ENCODE measurements at places on chromosomes 2 and 18.

DNA sequence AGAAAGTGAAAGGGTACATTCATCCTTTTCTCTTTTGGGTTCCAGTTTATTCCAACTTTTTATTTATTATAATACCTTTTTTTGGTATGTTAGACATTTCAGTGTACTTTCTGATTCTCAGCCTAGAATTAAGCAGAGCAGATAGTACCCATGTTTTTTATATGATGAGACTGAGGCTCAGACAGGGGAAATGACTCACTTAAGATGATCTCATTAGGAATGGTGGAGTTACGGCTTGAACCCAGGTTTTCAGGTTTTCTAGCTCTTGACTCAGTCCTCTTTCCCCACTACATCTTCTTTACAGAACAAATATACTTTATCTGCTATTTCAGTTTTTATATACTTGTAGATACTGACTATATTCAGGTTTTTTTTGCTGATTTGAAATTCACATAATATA is 51.7 kb upstream of the OTX1 start:
- no peak for DNase-seq

- no peak for DNase-seq
Observed at GRCh38 chr2:159595410-159596046, 20.8 kb downstream of the BAZ2B start.

DNA sequence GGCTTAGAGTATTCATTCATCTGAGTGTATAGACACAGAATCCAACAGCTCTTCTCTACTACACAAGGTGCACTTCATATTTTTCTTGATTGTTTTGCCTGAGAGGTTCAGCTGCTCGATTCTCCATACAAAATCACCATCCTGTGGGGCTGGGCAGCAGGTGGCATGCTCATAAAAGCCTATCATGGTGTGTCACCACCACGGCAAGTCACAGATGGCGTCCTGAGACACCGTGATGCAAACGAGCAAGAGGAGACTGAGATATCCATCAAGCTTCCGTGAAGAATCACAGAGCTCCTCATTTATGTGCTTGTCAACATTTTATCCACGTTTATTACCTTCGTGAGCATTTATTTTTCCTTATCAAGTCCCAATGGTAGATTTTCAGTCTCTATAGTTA is 22.4 kb upstream of the NRP2 start:
- DNase-seq = no peak

DNA sequence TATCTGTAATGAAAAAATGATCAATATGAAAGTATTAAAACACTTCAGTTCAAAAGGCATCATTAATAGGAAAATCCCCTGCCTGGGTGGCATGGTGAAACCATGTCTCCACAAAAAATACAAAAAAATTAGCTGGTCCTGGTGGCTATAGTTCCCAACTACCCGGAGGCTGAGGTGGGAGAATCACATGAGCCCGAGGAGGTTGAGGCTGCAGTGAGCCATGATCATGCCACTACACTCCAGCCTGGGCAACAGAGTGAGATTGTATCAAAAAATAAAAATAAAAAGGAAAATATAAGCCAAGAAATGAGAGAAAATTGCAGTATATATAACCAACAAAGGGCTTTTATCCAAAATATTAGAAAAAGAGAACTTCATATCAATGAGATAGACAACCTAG is 71.6 kb upstream of the MYCN start:
- DNase-seq = no peak

GRCh38 chr2:58638256-58638805 is 397.2 kb upstream of the FANCL start:
- no peak for DNase-seq

Data from stimulated activated CD4-positive, alpha-beta T cell treated with anti-CD3 and anti-CD28 coated beads, Interleukin-2, amount 100 ng/mL, for 4 hours (primary cell).